RPMI7951 (cell line): ENCODE measurements at places on chromosomes 2 and 18. TPM values are rescaled to one million over a fixed set of nuclear protein-coding genes. Genes with fewer than 3 reads are reported as not detected.

The TCF7L1 gene
- 0.39 TPM in 1 of 2 replicates, not detected in the other for total RNA-seq

The GYPC gene
- total RNA-seq, result 185 and 192 TPM in 2 replicates

The CPO gene
- not detected in 2 replicates for total RNA-seq

The GGCX gene
- 52.4 and 59.3 TPM in 2 replicates for total RNA-seq

The FOSL2 gene
- total RNA-seq, result 44.5 and 44.8 TPM in 2 replicates

The MALL gene
- 3.8 and 4.2 TPM in 2 replicates for total RNA-seq

The TM4SF20 gene
- total RNA-seq, result not detected in 2 replicates

The PLA2R1 gene
- total RNA-seq, result 6.9 and 7.6 TPM in 2 replicates

The GCG gene
- 0.24 and 0.39 TPM in 2 replicates for total RNA-seq

The FAM117B gene
- 1.2 and 1.9 TPM in 2 replicates for total RNA-seq

The ANKRD30B gene
- 0.59 and 1.1 TPM in 2 replicates for total RNA-seq

The TANC1 gene
- total RNA-seq, result 19.3 and 24.4 TPM in 2 replicates

The GRB14 gene
- total RNA-seq, result not detected in 2 replicates
